ENCODE measurements at places on chromosomes 11 and 22. TPM values are rescaled to one million over a fixed set of nuclear protein-coding genes. Genes with fewer than 3 reads are reported as not detected.

C22orf23 gene
- total RNA-seq: 0.16 TPM

GSTP1 gene
- total RNA-seq: 693 TPM

CTSW gene
- total RNA-seq: not detected

NLRP6 gene
- not detected for total RNA-seq

PHOX2A gene
- not detected for total RNA-seq

NXPE2 gene
- not detected for total RNA-seq
